ENCODE measurements at places on chromosomes 12 and 14.

DNA sequence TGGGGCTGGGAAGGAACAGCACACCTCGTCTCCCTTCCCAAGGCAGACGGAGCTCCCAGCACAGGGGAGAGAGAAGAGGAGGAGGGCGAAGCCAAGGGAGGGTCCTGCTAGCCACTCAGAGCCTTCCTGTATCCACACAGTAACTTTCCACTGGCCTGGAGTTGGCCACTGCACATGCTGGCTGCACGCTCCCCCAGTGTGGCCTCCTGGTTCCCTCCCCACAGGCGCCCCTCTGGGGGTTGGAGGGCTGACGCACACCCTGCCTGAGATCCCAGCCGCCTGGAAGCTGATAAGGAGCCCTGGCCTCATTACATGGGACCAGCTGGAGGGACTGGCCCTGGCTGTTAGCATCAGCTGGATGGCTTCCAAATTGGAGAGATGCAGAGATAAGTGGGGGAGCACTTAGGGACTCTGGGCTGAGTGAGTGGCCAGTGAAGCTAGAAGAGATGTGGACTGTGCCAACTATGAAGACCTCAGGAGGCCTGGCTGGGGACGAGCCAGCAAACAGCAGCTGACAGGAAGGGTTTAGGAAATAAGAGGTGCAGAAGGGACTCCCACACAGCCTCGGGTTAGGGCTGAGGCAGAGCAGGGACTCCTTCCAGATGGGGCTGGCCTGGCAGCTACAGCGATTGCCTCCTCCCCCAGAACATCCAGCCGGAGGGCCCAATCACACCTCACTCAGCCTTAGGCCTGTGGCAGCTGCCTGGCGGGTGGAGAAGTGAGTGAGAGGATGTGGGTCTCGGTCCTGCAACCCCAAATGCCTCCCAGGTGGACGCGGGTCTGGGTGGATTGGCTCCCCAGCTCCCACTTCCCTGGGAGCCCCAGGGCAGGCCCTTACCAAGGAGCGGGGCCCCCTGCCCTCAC is 26.3 kb upstream of the BCDIN3D start:
- DNase-seq, result peak; percentile 73

DNA sequence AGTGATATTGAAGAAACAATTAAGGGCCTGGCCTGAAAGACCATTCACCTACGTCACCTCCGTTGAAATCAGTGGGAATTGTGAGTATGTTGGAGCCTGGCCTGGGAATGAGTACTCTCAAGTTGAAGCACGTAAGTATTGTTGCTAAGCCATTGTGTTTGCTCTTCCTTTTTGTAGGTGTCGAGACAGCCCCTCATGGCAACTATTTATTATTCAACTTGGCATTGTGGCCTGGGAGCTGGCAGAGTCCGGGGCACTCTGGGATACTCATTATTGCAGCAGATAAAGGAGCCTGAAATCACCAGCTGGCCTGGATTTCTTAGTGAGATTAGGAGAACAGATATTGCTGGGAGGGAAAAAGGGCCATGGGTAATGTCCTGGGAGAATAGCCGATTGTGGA is 147.4 kb downstream of the C12orf75 start:
- DNase-seq, result no peak

DNA sequence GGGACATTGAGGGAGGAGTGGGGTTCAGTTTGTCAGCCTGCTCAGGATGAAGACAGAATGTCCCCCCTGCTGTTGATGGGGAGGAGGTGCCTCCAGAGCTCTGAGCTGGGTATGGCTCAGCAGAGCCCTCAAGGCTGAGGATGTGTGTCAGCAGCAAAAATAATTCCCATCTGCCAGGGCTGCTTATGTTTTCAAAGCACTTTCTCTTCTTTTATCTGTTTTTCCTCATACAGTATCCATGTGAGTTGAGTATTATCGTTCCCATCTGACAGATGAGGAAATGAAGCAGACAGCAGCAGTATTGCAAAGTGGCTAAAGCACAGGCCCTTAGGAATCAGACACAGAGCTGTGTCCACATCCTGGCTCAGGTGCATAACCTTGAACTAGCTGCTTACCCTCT is 94.1 kb downstream of the SLC8A3 start:
- DNase-seq, result no peak

GRCh38 chr14:94179244-94179643 is 5.1 kb downstream of the PPP4R4 start:
- DNase-seq, result no peak

- no peak for DNase-seq
Measured at GRCh38 chr12:26153421-26154154, 28.8 kb upstream of the BHLHE41 start.

- DNase-seq, result no peak
Measured at GRCh38 chr14:98347686-98348085, 924.3 kb downstream of the BCL11B start.

- DNase-seq, result no peak
Measured at GRCh38 chr12:56718149-56718548, 7.0 kb downstream of the NACA start.

DNA sequence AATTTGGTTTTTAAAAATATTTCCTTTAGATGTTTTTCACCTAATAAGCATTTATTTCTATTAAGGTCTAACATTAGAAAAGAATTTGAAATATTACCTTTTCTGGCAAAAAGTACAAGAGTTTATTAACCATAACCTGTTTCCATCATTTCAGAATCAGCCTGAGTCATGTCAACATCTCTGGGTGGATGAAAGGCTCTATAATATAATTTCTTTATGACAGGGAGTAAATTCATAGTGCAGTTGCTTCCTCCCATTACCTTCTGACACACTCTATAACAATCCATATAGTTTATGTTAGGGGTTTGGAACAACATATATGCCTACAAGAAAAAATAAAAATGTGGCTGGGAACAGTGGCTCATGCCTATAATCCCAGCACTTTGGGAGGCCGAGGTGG is 134.5 kb downstream of the SLC2A13 start:
- no peak for DNase-seq

GRCh38 chr14:94048691-94049624 is 22.8 kb downstream of the OTUB2 start:
- no peak for DNase-seq

GRCh38 chr14:41570415-41571155 is 36.1 kb upstream of the LRFN5 start:
- peak; percentile 19 for DNase-seq

GRCh38 chr14:69317102-69317755 is 57.3 kb downstream of the GALNT16 start:
- no peak for DNase-seq

DNA sequence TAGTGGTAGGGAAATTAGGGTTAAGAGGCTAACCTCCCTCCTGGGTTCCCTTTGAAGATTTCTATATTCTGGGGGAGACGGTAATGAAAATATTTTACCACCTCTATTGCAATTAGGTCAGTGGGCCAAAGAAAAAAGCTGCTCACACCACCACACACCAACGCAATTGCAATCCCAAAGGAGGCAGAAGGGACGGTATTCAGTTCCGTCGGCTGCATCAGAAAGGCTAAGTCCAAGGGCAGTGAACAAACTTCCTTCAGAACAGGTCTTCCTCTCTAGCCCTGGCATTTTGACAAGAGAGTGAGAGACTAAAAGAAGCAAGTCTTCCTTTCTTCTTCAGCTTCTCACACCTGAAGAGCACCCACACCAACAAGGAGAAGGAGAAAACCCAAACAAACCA is 51.2 kb downstream of the OTX2 start:
- no peak for DNase-seq

- DNase-seq, result no peak
Measured at GRCh38 chr14:104307627-104308401, 169.4 kb downstream of the KIF26A start.

- DNase-seq, result peak; percentile 57
Measured at GRCh38 chr12:123113026-123113425, 37.9 kb downstream of the PITPNM2 start.

GRCh38 chr12:94287245-94287628 is 138.9 kb downstream of the PLXNC1 start:
- no peak for DNase-seq

DNA sequence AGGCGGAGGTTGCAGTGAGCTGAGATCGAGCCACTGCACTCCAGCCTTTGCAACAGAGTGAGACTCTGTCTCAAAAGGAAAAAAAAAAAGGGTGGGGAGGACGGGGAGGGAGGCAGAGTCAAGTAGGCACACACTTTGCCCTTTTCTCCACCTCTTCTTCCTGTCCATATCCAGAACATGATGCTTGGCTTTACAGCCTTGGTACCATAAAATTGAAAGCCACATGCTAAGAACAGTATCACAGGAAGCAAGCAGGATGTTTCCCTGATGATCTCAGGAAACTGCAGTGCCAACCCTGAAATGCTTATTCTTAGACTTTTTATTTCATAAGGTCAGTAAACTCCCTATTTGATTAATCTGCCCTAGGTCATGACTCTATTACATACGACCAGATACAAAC is 32.5 kb upstream of the YAF2 start:
- no peak for DNase-seq

GRCh38 chr12:111190741-111191526 is 178.0 kb downstream of the PHETA1 start:
- no peak for DNase-seq

DNA sequence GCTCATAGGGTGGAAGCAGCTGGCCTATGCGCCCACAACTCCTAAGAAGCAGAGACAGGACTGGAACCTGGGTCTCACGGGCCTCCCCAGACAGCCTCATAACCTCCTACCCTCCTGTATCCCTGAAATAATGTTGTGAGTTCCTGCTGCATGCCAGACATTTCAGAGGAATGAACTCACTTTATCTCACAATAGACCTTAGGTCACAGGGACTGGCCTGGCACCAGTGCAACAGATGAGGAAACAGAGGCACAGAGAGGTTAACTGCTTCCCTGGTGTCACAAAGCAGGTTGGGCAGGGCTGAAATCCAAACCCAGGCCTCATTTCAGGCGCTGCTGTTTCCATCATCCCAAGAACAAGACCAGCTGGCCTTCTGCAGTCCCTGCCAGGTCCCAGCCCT is 5.3 kb downstream of the PHETA1 start:
- no peak for DNase-seq

- DNase-seq, result no peak
Measured at GRCh38 chr14:24398653-24399446, at the start of gene NYNRIN. NYNRIN (plus strand) TSS chr14:24399003; CDS start chr14:24399247, 244 bp downstream.

GRCh38 chr14:97106609-97107008 is 309.4 kb downstream of the VRK1 start:
- no peak for DNase-seq

DNA sequence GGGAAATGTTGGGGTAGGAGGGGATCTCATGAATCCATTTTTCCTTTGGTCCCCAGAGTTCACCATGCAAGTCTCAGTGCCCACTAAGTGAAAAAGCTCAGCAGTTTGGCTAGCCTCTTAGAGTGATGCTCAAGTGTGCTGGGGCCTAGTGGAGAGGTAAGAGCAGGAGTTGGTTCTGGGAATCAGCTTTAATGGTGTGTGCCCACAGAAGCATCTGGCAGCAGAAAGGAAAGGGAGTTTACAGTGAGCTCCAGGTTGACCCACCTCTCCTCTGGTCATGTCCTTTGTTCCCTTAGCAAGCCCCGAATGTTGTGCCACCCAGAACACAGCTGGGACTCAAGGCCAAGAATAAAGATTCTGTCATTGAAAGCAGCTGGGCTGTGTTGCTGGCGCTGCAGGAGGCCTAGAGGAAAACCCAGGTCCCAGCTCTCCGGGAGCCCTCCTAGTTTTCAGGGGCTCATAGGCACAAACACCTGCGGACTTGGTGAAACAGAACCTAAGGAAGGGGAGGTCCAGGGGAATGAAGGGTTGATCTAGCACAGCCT is 320.8 kb downstream of the ZFP36L1 start:
- no peak for DNase-seq

GRCh38 chr14:32991691-32992090 is 53.0 kb downstream of the NPAS3 start:
- DNase-seq, result no peak

- DNase-seq, result no peak
Measured at GRCh38 chr12:20415028-20415427, 46.7 kb downstream of the PDE3A start.

GRCh38 chr14:78346747-78347146 is 176.6 kb downstream of the NRXN3 start:
- no peak for DNase-seq
